ENCODE measurements at places on chromosomes 1 and 21.

GRCh38 chr1:200363264-200363933 is 46.4 kb downstream of the ZNF281 start:
- no peak for DNase-seq

GRCh38 chr1:204979891-204980649 is 62.9 kb upstream of the CNTN2 start:
- DNase-seq: no peak

- DNase-seq: no peak
These were observed 29.6 kb upstream of the CCN1 start for GRCh38 chr1:85550784-85551516.

- no peak for DNase-seq
These were observed 758.1 kb upstream of the TPTE start for GRCh38 chr21:9763306-9763705.

GRCh38 chr1:230320804-230321203 is 105.3 kb downstream of the PGBD5 start:
- no peak for DNase-seq

DNA sequence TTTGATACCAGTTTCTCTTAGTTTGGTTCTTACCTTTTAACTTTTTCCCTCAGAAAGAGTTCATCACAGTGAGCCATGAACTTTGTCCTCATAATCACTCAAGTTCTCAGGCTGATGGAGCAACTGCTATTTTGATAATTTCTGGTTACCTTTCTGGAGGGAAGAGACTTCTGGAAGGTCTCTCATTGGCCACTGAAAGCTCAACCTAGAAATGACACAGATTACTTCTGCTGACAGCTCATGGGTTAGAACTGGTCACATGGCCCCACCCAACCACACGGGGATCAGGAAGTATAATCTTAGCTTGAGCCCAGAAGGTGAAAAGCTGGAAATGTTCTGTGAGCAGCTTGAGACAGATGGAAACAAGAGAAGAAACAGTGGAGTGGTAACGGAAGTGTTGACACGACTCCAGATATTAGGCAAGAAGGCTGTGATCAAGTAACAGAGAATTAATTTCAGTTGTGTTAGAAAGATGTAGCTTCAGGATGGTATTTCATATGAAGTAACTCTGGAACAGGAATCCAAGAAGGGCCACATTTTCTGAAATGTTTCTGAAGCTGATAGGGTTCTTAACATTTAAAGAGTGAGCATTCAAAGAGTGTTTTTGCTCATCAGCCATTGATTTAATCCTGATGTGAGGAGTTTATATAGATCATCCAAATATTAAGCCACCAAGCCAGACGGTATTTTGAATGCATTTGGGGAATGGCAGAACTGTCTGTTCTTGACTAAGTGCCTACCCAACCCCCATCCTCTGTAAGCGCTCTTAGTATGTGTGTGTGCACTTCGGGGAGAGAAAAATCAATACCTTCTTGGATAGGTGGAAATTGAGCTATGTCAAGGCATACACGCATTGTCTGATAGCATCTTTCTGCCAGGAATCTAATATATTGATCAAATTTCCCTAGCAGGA is 21.9 kb upstream of the XPR1 start:
- DNase-seq: no peak

- DNase-seq: no peak
These were observed 18.4 kb downstream of the CNIH4 start for GRCh38 chr1:224375059-224375458.

- no peak for DNase-seq
These were observed 86.4 kb downstream of the DDAH1 start for GRCh38 chr1:85378534-85378933.

- no peak for DNase-seq
These were observed 971 bp downstream of the CAPZB start for GRCh38 chr1:19484338-19484797.

DNA sequence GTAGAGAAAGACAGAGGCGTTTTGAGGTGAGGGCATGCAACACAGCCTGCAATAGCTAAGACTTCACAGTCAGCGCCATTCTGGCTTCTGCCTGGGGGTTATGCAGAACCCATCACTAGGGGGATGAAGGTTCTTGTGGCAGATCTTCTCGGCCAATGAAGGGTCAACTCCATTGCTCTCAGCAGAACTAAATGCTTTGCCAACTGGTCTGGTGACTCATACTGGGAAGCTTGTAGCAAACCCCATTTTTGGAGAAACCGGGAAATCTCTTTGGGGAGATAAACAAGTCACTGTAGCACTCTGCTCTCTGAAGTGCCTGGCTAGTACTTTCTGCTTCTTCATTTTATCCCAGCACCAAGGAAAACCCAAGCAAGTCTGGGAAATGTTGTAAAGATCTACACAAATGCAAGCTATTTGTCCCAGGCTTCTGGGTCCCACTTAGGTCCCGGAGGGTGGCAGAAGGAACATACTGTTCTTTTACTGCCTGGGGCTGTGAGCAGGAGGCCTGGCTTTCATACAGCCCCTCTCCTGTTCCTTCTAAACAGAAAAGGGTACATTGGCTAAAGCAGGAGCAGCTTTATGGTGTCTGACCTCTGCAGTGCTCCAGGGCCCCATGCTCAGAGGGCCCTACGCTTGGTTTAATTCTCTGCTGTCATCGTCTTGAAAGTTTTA is 28.8 kb downstream of the SHISA4 start:
- no peak for DNase-seq

DNA sequence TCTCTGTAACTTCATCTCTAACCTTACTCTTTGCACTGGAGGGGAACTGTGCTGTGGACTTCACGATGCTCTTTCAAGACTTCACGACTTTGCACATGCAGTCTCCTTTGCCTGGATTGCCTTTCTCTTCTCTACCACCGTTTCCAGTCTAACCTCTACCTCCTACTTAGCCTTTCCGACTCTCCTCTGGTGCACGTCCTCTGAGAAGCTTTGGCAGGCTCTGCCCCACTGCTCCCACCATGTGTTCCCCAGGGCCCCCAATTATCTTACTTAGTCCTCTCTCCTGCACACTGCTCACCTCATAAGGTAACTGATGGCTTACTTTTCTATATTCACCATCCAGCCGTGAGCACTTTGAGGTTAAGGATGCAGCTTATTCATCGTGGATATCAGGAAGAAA is 101.7 kb upstream of the GJB5 start:
- DNase-seq: no peak

GRCh38 chr21:27513825-27514224 is 546.9 kb upstream of the ADAMTS5 start:
- no peak for DNase-seq

DNA sequence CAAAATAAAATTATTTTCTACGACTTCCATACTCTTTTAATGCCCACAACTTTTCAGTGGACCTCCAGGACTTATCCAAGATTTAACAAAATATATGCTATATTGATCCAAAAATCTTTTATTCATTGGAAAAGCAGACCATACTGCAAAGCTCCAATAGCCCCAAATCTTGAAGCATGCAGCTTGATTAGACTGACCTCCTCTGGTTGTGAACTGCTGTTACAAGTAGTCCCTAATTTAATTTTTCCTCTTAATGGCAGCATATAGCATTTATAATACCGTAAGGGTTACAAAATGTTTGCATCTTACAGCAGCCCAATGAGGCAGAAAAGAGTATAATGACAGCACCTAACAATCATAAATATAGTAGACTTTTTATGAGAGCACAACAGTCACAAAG is 49.8 kb downstream of the TPR start:
- DNase-seq: no peak

GRCh38 chr1:14842361-14842760 is 243.9 kb downstream of the KAZN start:
- DNase-seq: no peak

GRCh38 chr1:79981481-79981880 is 975.0 kb upstream of the ADGRL4 start:
- DNase-seq: no peak

- DNase-seq: no peak
These were observed 36.8 kb downstream of the NTPCR start for GRCh38 chr1:232987046-232987773.

GRCh38 chr1:233675446-233675845 is 61.5 kb downstream of the KCNK1 start:
- no peak for DNase-seq

DNA sequence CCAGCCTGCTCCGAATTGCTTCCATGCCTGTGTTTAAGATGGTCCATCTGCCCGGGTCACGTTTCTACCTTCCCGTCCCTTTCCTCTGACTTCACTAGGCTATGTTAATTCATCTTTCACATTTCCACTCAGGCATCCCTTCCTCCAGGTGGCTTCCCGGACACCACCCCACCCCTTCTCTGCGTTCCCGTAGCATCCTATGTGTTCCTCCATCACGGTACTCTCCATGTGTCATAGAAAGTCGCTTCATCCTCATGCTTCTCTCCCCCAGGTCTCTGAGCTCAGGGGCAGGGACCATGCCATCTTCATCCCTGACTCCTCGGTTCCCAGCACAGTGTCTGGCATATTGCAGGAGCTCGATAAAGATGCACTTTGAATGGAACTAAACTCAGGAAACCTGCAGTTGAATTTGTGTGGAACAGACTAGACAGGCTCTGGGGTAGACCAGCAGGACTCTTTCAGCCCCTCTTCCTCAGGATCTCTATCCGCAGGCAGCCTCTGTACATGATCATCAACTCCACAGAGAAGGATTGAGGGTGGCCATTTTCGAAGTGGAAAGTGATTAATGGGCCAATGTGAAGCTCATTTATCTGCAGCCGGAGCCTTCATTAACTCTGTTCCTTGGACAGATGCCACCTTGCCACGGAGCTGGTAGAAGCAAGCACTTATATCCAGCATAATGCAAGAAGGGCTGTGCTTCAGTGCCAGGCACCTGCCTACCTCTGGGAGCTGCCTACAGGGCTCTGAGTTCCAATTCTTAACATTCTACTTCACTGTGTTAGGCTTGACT is 9.1 kb downstream of the C1orf226 start:
- DNase-seq: peak; percentile 43

GRCh38 chr1:245863566-245864184 is 643.4 kb downstream of the SMYD3 start:
- no peak for DNase-seq

GRCh38 chr1:177723533-177723932 is 246.3 kb downstream of the SEC16B start:
- no peak for DNase-seq

GRCh38 chr21:25701529-25701928 is 33.2 kb downstream of the ATP5PF start:
- DNase-seq: no peak

- no peak for DNase-seq
These were observed 38.6 kb upstream of the COX20 start for GRCh38 chr1:244796719-244797406.

- no peak for DNase-seq
These were observed 311.7 kb upstream of the LRRC7 start for GRCh38 chr1:69256036-69256435.
